Placental epithelial cell (primary cell): ENCODE measurements at places on chromosomes 6 and 20. TPM values are rescaled to one million over a fixed set of nuclear protein-coding genes. Genes with fewer than 3 reads are reported as not detected.

TRIM40 gene
- not detected in 2 replicates for total RNA-seq

AIF1 gene
- total RNA-seq: not detected in 2 replicates

THBD gene
- total RNA-seq: 24.7 and 67.1 TPM in 2 replicates

STMND1 gene
- total RNA-seq: not detected in 2 replicates

EYA2 gene
- total RNA-seq: not detected in 2 replicates
